ENCODE measurements at places on chromosomes 12 and 14.
A peak's percentile ranks its signal among the peaks of the same experiment; 100 is the strongest.

GRCh38 chr14:93780813-93781400, 7.4 kb downstream of the PRIMA1 start:
- no peak for DNase-seq

GRCh38 chr12:63963868-63964267, 119.4 kb downstream of the SRGAP1 start:
- DNase-seq: no peak

GRCh38 chr12:2082321-2082720, 29.5 kb downstream of the CACNA1C start:
- no peak for DNase-seq

- peak; percentile 41 for DNase-seq
Observed at GRCh38 chr14:64971943-64972791, at the start of gene RAB15. Gene RAB15 (minus strand): TSS chr14:64972336. CDS start chr14:64972076, 260 bp downstream.

GRCh38 chr12:24797901-24798300, 151.0 kb downstream of the BCAT1 start:
- DNase-seq: no peak

DNA sequence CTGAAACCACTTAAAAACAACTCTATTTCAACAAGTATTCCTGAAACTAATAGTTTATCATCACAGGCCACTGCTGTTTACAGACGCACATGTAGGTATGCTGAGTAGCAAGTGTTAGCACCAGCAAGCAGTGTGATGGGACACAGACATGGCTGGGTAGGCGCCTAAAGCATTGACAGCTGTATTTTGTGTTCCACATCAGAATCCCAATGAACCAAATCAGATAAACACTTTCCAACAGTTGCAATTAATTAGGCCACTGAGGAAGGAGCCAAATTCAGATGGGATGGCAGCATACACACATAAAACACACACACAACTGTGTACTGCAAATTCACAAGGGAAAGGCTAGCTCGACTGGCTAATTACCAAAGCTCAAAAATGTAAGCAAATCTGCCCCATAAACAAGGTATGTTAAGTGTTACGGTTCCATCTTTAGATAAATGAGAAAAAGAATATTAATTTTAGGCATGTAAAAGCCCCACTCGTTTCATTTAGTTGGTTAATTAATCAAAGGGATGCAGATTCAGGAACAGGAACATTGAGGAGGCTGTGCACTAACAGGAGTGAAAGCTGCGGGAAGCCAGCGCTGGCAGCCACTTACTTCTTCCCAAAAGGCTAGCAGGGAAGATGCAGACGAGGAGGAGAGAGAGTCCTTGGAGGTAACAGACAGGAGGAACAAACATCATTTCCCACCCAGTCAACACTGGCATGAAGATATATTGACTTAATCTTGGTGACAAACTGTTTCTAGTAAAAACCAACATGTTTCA, 33.4 kb downstream of the AMN start:
- DNase-seq: no peak

GRCh38 chr12:44248436-44248835, 412.6 kb downstream of the TMEM117 start:
- DNase-seq: no peak

DNA sequence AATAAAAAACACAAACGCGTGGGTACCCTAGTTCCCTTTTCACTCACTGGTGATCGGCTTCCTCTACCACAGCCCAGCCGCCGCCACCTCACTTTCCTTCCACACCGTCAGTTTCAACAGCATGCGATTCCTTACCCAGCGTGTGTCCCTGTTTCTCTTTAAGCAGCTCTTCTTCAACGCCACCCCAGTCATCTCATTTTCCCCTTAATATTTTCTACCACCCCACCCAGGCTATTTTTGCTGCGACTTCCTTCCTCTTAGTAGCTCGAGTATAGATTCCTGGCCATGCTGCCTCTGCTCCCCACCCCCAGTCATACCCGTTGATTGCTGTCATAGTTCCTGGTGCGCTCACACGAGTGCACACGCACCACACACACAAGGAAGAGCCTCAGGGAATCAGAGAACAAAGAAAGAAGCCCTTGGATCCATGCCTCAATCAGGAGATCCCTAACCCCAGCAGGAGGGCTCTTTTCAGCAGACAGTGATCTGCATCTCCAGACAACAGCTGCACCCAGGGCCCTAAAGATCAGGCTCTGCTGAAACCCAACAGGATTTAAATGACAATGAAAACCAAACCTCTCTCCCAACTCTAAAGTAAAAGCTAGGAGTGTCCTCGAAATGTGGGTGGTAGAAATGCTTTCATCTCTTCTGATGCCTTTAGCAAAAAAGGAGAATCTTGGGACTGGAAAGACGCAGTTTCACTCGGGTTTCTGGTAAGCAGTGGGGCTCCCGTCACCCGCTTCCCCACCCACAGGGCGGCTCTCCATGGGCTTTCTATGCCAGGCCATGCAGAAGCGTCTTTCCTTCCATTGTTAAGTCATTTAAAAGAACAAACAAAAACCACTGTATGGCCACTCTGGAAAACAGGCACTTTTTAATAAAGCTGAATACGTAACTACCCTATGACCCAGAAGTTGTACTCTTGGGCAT, 23.8 kb downstream of the VPS37B start:
- peak; percentile 93 for DNase-seq

GRCh38 chr14:31307198-31307597, 99.6 kb upstream of the HECTD1 start:
- no peak for DNase-seq

DNA sequence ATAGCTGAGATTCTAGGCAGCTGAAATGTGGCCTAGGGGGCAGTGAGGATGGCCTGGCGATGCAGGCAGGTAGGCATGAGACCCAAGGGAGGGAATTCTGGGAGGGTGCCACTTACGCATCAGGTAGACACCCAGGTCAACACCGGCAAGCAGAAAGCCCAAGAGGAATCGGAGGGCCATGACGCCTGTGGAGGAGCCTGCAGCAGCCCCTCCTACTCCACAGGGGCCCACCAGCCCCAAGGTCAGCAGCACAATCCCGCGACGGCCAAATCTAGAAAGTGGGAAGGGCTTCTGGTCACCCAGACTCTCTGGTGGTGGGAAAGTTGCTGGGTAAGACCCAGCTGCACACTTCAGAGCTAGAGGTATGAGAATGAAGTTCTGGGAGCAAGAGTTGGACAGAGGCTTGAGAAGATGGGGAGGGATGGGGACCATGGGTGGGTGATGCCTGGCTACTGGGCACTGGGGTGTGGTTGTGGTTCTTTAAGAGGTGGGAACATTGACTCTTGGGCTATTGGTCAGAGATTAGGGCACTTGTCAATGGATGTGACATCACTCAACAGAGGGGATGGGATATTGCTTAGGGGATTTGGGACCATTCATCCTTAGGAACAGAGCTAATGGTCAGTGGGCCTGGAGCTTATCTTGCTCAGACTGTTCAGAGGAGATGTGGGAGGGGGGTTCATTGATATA, 3.4 kb downstream of the SLC22A17 start:
- DNase-seq: no peak

DNA sequence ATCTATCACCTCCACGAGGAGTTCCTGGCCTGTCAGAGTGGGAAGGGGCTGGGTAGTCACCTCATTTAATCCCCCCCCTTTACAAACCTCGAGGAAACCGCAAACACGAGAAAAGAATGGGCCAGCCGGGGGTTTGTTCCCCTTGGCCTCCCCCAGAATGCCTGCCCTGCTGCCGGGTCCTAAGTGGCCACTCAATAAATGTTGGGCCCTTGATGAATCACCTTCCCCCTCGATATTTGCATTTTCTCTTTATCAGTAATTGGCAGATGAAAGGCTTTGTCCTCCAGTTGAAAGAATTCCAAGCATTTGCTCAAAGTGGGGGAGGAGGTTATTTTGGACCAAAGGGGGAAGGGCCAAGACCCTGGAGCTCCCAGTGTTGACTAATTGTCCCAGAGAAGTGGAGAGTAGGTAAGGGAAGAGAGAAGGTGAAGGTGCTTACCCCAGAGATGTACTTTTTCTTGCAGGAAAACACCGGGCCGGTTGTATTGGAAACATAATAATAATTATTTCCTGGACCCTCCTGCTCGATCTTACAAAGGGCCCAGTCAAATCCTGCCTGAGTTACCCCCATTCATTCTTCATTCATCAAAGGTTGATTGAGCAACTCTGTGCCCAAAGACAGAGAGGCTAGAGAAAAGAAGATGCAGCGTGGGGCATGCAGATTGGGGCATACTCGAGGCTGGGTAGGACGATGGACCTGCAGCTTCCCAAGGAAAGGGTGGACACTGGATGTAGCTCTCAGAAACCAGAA, 1.9 kb upstream of the KDM2B start:
- peak; percentile 69 for DNase-seq
